ENCODE measurements at places on chromosomes 12 and 14. TPM values are rescaled to one million over a fixed set of nuclear protein-coding genes. Genes with fewer than 3 reads are reported as not detected.
A peak's percentile ranks its signal among the peaks of the same experiment; 100 is the strongest.

- no peak for DNase-seq
Measured at GRCh38 chr12:51391283-51392123, at the start of gene GALNT6. Gene GALNT6, minus strand, starts transcription at chr12:51391406. Its CDS starts 11,625 bp downstream, at chr12:51379781.

GRCh38 chr14:79044894-79045624 is 874.9 kb downstream of the NRXN3 start:
- peak; percentile 64 for DNase-seq

DNA sequence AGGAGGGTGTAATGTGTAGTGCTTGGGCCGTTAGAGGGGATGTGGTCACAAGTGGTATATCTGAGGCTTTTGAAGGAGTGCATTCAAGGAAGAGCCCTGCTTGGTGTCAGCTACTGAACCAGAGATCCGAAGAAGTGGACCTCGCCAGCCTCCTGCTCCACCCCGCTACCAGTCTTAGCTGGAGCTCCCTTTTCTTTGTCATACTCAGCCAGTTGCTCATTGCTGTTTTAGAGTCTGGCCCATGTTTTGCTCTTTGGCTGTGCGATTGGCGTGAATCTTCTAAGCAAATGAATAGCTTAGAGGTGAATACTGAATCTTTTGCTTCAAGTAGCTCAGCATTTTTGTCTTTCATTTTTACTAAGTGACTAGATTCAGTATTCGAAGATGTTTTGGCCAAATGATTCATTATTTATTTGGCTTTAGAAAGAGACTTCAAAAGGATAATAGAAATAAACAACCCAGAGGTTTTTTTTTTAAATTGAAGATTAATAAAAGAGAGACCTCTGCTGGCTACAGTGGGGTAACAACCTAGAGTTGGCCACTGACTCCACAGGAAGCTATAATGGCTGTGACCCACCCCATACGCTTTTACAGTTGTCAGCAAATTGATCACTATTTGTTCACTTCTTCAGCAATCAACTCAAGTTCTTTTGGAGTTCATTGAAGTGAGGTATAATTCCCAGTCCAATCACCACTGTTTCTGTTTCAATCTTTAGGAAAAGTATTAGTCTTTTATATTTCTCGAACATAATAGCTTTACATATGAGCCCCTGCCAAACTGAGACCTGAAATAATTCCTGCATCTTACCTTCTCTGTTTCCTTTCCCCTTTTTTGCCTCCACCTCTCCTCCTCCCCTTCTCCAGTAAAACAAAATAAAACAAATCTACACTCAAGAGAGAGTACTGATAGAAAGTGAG is 19.9 kb downstream of the CDKN1B start:
- DNase-seq = peak; percentile 91

TMTC1 gene
- 222 TPM for total RNA-seq

TMEM30B gene
- total RNA-seq = 0.51 TPM

DNA sequence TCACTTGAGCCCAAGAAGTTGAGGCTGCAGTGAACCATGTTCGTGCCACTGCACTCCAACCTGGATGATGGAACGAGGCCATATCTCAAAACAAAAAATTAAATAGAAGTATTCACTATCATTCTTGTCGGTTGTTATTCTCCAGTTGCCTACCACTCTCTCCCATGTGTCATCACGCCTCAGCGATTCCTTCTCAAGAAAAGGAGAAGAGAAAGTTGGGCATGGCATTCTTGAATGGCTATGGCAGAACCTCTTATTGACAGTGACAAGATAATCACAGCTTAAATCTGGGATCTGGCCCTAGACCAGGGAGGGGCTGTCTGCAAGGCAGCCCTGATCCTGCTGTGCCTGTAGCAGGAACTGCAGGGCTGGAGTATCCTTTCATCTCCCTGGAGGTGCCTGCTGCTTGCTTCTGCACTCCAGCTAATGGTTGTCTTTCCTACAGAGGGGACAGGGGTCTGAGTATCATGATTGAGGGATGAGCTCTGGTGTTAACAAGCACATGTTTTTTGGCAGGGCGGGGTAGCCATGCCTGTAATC is 12.8 kb upstream of the MLEC start:
- DNase-seq = no peak

DNA sequence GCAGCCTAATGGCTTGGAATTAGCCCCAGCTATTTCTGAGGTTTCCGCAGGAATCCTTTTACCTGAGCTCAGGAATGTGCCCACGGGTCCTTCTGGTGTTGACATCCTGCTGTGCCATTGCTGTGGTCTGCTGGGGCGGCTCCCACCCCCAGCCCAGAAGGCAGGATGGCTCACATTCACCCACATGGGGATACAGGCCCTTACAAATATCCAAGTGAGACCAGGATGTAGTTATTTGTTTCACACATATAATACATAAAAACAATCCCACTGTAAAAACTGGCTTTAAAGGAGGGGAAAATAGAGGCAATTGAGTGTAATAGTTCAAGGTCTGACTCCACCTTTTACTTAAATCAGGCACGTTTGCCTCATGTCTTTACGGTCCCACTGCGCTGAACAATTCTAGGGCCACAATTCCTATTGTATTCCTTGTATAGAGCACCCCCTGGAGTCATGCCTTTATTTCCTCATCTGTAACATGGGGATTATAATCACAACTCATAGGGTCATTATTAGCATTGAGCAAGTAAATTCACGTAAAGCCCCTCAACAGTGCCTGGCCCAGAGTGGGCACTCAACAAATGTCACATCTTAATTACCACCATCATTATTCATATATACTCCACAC is 57.2 kb upstream of the FICD start:
- DNase-seq = no peak

DNA sequence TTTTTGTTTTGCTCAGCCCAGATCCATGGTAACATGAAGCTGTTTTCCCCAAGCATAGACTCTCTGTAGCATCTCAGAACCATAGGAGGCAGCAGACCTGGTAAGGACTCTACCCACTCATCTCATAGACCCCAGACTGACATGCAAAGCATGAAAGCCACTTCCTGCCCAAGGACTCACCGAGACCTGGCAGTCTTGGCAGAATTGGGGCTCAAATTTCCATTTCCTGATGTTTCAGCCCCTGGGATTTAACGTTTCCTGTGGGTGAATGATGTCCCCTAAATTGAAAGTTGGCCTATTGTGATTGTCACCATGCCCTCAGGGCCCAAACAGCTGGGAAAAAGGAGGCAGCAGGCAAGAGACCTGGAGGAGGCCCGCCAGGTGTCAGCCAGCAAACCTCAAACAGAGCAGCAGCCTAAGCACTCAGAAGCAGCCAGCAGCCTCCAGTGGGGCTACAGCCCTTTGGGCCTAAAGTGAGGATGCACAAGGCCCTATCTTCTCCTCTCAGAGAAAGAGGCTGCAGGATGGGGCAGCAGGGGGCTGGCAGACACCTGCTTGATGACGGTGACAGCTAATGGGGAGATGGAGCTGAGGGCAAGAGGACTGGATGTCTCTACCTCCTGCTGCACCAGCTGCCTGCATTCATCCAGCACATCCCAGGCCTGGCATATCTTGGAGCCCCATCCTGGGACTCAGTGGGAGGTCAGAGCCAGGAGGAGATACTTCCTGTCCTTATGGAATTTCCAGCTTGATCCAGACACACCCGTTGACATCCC is 8.5 kb downstream of the KRT85 start:
- DNase-seq = peak; percentile 11

TMEM119 gene
- 358 TPM for total RNA-seq

- no peak for DNase-seq
Measured at GRCh38 chr12:101439236-101439635, 31.7 kb upstream of the ARL1 start.

PTHLH gene
- total RNA-seq = 0.26 TPM

RIPK3 gene
- total RNA-seq = 0.33 TPM

- DNase-seq = peak; percentile 3
Measured at GRCh38 chr14:70392676-70393075, 24.2 kb downstream of the SYNJ2BP start.

DNA sequence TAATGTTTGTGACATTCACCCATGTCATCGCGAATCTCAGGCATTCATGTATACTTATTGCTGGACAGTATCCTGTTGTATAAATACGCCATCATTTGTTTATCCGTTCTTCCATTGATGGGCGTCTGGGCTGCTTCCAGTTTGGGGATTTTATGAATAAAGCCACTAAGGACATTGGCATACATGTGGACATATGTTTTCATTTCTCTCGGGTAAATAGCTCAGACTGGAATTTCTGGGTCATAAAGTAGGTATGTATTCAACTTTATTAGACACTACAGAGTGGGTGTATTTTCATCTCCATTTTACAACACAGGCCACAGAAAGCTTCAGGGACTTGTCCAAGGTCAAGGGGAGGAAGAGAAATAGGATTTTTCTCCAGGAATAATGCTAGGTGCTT is 48.9 kb downstream of the HRK start:
- DNase-seq = no peak

- no peak for DNase-seq
Measured at GRCh38 chr12:12107678-12108077, 36.9 kb downstream of the BCL2L14 start.

DNA sequence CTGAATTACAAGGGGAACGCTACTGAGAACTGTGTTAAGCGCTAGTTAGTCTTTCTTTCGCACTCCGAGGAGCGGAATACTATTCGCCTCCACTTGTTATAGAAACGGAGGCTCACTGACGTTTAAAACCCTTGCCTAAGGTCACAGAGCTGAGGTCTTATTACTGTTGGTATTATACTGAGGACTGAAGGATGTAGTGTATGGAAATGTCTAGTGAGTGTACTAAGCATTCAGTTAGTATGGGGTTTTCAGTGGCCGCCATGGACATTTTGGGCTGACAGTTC is 826 bp downstream of the ACADS start:
- DNase-seq = no peak

PRB2 gene
- total RNA-seq = not detected

GRCh38 chr12:52073531-52074381 is 4.0 kb downstream of the ATG101 start:
- DNase-seq = peak; percentile 28

DIO2 gene
- total RNA-seq = 3.3 TPM

DNA sequence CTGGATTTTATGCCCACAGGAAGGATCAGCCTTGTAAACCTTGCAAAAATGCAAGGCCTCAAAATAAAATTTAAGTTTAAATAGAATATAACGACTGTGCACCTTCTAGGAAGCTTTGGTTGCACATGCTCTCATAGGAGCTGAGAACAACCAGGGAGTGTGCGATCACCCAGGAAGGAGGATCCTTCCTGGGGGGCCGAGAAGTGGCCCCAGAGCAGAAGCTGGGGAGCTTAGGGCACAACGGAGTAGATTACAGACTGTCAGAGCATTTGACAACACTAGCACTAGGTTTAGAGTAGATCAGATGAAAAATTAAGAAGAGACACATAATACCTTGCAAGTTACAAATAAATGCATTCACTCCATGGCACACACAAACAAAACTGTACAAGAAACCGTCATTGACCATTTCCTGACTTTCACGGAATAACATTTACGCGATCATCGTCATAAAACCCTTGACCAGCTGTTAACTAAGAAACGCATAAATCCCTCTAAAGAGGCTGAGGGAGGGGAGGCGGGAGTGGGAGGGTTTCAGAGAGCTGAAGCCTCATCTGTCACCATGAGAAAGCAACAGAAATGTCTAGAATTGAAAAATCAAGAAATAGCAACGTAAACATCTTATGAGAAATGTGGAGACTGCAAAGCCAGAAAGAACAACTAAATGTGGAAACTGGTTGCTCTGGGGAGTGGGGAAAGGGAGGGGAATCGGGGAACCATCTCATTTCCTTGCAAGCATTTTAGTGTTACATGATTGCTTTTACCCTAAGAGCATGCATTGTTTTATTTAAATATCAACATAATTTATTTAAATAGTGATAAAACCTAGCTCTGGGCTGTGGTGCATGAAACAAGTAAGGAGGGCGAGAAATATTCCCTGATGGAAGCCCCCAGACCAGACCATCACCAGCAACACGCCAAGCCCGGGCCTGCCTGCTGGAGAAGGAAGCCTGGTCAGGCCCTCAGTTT is 13.1 kb upstream of the CCDC85C start:
- DNase-seq = no peak

DNA sequence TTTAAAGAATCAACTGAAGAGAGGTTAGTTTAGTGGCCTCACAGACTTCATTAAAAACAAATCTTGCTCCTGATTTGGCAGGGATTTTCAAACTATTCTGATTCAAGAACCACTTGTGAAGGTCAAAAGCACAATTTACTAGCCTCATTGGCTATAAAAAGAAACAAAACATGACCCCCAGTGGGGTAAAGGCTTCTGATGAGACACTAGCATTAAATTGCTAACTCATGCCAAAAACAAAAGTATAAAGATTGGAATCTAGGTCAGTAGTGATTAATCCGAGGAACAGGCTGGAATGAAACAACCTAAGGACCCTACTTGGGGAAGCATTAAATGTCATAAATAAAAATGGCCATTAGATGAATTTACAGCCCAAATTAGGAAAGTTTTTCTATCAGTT is 312.3 kb downstream of the PAWR start:
- peak; percentile 21 for DNase-seq

OAS1 gene
- total RNA-seq = 3.6 TPM

DNA sequence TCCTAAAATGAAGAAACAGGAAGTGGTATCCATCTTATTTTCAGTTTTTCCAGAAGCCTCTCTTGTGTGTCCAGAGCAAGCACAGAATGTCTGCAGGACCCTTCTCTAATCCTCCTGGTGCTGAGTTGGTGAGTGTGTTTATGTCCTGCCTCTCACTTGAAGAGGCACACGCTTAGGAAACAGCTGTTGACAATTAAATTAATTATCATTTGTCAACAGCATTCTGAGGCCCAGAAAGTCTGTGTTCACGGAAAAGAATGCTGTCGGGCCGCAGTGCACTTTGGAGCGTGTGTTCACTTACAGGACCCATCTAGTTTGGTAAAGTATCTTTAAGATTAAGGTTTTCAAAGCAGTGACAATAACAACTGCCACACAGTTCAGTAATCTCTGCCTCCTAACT is 70.5 kb downstream of the LMNTD1 start:
- DNase-seq = no peak

ACYP1 gene
- 7.4 TPM for total RNA-seq

- DNase-seq = no peak
Measured at GRCh38 chr14:91078095-91078737, 17.8 kb upstream of the RPS6KA5 start.

DNA sequence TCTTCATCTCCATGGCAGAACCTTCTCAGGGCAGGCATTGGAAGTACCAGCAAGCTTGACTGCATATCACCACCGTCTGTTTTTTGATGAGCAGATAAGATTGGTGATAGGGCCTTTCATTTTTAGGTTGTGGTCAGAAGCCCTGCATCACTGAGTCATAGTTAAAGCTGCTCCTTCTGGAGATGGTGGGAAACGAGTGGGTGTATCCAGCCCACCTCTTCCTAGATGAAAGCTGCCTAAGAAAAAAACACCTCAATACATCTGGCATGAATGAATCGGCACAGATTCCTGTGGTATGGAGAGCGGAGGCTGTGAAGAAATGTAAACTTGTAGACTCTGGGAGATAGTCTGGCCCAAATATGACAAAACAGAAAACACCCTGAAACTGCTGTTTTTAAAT is 248.7 kb upstream of the EGLN3 start:
- DNase-seq = peak; percentile 2

SLC25A47 gene
- under 0.01 TPM for total RNA-seq

DNA sequence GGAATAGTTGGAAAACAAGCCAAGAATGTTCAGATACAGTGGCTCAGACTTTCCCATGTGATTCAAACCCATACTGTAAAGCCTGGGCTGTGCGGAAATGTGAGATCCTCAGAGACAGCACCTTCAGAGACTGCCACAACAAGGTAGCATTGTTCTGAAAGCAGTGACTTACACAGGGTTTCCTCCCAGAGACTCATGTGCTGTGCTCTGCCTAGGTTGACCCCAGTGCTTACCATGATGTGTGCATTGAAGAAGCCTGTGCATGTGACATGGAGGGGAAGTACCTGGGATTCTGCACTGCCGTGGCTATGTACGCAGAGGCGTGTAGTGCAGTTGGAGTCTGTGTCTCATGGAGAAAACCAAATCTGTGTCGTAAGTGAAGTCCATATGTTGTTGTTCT is 219.4 kb downstream of the LRRK2 start:
- DNase-seq = no peak
